ENCODE measurements at places on chromosomes 13 and 19.

DNA sequence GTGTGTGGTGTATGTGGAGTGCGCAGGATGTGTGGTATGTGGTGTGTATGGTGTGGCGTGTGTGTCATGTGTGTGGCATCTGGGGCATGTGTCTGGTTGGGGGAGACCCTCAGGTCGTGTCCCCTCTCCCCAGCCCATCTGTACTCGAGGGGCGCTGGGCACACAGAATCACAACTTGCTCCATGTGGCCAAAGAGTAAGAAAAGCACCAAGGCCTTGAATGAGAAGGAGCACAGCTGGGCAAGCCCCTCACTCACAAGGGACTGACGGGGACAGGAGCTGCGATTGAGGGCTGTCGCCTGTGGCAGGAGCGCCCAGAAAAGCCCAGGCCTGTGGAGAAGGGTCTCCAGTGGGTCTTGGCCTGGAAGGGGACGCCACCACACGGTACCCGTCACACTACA, 62.8 kb downstream of the PEPD start:
- DNase-seq: no peak

- no peak for DNase-seq
These were observed 30.1 kb upstream of the USP12 start for GRCh38 chr13:27201661-27202060.

- no peak for DNase-seq
These were observed 143.2 kb downstream of the SLITRK5 start for GRCh38 chr13:87814403-87814802.

DNA sequence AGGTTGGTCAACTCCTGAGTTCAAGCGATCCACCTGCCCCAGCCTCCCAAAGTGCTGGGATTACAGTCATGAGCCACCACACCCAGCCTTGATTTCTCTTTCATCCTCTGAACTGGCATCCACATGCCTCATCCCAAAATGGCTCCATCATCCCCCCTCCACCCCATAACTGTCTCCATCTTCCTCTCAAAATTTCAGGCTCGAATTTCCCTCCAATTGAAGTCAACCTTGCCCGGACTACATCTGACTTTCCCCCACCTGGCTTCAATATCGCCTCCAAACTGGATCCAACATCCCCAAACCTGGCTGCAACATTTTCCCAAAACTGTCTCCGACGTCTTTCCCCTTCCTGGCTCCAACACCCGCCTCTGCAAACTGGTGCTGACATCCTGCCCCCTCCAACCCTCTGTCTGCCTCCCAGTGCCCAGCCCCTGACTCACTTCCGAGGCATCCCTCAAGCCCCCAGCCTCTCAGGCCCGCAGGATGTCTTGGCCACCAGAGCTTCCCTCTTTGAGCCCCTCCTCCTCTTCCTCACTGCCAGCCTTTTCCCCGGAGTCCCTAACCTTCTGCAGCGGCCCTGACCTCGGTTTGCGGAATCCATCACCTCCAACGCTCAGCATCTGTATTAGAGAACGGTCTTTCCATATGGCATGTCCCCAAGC, 943 bp downstream of the EXOC3L2 start:
- no peak for DNase-seq

DNA sequence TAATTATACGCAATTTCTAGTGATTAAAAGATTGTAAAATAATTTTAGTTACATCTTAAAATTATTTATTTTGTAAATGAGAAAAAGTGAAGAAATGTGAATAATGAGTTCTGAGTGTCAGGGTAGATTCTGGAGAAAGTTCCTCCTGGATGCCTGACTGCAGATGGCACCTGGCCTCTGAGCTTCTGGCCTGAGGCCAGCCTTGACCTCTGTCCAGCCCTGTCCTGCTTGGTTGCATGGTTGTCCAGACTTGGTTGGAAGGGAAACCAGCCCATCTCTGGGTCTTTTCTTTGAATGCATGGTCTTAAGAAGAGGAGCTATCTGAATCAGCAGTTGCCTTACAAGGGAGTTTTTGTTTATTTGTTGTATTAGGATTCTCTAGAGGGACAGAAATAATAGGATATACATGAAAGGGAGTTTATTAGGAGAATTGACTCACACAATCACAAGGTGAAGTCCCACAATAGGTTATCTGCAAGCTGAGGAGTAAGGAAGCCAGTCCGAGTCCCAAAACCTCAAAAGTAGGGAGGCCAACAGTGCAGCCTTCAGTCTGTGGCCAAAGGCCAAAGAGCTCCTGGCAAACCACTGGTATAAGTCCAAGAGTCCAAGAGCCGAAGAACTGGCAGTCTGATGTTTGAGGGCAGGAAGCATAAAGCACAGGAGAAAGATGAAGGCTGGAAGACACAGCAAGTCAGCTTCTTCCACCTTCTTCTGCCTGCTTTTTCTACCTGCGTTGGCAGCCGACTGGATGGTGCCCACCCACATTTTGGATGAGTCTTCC, 385.8 kb downstream of the ZNF536 start:
- no peak for DNase-seq

DNA sequence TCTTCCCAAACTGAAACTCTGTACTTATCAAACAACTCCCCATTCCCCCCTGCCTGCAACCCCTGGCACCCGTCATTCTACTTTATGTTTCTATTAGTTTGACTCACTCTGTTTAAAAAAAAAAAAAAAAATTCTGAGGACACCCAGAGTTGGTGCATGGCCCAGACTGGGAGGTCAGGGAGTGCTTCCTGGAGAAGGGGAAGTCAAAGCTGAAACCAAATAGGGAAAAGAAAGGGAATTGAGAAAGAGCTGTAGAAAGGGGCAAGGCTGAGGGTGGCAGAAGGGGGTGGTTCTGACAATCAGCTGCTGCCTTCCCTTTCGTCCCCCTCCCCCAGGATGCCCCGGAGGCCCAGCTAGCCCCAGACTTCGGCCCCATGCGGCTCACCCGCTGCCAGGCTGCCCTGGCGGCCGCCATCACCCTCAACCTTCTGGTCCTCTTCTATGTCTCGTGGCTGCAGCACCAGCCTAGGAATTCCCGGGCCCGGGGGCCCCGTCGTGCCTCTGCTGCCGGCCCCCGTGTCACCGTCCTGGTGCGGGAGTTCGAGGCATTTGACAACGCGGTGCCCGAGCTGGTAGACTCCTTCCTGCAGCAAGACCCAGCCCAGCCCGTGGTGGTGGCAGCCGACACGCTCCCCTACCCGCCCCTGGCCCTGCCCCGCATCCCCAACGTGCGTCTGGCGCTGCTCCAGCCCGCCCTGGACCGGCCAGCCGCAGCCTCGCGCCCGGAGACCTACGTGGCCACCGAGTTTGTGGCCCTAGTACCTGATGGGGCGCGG, 9.0 kb upstream of the STRN4 start:
- no peak for DNase-seq

DNA sequence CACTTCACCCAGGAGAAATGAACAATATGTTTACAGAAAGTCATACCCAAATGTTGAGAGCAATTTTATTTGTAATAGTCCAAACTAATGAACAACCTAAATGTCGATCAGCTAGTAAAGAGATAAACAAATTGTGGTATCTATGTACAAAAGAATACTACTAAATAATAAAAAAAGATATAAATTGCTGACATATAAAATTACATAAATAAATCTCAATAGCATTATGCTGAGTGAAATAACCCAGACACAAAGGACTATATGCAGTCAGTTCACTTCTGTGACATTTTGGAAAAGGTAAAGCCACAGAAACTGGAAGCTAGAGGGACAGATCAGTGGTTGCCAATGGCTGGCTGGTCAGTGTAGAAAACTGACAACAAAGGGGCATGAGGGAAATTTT, 346.0 kb upstream of the PCDH20 start:
- no peak for DNase-seq

Data from colonic mucosa (tissue), 4 donors.